GM19239 (cell line): ENCODE measurements at places on chromosomes 3 and 15.

DNA sequence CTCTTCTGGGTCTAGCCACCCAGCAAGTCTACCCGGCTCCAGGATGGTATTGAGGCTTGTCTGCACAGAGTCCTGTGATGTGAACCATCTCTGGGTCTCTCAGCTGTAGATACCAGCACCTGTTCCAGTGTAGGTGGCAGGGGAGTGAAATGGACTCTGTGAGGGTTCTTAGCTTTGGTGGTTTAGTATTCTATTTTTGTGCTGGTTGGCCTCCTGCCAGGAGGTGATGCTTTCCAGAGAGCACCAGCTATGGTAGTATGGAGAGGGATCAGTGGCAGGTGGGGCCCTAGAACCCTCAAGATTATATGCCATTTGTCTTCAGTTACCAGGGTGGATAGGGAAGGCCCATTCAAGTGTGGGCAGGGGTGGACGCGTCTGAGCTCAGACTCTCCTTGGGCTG is 283.4 kb upstream of the LYSMD4 start:
- no peak for DNase-seq

DNA sequence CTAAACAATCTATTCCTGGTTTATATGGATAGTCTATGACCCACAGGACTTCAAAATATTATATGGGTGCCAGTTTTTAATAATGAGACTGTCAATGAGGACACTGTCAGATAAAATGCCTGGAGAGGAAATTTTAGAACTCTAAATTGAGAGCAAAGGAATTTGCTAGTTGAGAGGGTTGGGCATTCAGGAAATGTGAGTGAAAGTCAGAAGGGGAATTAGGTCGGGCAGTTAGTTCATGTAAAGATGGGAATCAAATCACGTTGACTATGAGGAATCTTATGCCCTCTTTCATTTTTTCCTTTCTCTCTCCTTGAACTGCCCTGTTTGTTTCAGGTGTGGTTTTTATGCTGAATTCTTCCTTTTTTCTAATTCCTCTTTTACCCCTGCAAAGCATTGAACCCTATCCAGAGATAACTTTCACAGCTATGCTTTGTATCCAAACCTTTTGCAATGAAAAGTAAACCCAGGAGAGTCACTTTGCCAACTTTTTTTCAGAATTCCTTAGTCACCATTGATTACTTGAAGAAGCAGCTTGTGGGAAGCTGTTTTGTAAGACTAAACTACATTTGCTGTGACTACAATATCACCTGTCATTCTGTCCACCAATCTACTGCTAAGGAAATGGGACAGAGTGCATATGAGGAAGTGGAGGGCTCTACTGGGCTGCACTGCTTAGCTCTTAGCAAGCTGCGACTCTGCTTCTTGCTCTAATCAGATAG is 27.8 kb downstream of the CHP1 start:
- DNase-seq, result no peak

DNA sequence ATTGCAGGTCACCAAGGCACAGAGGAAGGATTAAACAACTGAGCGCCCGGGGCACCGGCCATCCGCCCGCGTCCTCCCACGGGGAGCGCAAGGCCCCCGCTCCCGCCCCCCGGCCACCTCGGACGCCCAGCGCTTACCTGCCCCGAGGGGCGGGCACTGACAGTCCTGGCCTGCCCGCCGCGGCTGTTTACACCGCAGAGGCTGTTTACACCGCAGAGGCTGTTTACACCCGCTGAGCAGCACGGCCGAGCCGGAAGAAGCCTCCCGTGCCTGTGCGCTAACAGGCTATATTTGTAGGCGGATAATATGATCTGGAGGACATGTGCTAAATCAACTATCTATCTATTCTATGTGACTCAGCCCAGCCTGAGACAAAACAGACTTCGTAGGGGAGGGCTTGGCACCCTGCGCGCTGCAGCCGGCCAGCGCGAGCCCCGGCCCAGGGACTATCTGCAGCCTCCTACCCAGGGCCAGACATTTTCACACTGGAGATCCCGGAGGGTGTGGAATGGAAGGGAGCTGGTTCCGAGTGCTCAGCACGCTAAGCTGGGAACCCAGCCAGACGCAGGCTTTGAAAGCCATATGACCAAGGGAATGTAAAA is at the start of gene LRRC2:
Gene LRRC2, minus strand, starts transcription at position 263 of the 602 bp plus-strand sequence. CDS start 14,711 bp downstream, outside the sequence.
- no peak for DNase-seq

DNA sequence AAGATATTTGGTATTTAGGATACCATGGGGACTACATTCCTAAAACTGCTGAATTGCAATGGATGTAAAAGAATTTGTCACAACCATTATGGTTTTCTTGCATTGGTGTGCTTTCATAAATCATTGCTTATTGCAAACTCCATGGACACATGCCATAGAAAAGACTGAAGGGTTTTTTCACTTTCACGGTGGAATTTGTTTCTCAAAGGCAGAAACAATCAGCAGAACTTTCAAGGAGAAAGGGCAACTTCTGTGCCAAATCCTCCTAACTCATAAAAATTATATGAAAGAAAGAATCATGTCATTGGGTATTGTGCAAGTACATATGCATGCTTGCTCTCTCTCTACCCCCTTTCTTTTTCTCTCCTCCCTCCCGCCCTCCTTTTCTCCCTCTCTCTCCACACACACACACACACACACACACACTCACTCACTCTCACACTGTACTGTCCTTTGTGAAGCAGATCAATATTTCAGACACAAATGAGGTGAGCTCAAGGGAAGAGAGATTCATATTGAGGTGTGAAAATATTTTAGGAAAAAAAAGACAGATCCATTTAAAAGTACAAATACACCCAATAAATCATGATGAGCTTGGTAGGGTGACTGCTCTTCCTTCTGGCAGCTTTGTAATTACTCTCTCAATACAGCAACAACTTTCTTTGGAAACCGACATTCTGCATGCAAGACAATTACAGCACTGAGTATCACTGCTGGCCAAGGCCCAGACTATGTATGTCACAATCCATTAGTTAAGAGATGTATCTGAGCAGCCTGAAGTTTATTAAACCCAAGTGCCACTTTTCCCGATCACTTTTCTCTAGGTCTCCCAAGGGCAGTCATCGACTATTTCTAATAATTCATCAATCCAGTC is 492.6 kb downstream of the TUSC7 start:
- DNase-seq, result no peak

DNA sequence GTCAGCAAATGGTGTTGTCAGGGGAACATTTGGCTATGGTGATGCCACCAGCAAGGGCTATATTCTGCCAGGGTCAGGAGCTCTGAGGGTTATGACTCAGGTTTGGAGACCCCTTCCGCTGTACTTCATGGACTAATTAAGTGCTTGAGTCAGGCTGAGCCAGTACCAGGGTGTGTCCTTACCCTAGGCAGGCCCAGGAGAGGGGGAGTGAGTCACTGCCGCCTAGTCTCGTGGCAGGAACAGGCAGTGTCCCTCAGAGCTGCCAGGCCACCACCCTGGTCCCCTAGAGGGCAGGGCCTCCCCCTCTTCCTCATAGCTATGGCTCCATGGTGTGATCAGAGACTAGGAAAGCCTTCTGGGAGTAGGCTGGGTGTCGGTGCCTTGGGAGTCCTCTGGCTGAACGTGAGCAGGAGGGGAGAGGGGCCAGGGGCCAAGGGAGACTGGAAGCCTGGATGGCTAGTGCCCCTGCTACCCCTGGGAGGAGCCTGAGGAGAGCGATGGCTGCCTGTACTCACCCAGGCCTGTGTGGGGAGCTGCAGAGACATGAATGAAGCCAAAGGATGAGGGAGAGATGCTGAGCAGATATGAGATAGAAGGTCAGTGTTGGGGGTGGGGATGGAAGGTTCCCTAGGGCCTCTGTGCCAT is 10.6 kb downstream of the MAPKAPK3 start:
- no peak for DNase-seq
